ENCODE measurements at places on chromosomes 5 and 9.
A peak's percentile ranks its signal among the peaks of the same experiment; 100 is the strongest.

DNA sequence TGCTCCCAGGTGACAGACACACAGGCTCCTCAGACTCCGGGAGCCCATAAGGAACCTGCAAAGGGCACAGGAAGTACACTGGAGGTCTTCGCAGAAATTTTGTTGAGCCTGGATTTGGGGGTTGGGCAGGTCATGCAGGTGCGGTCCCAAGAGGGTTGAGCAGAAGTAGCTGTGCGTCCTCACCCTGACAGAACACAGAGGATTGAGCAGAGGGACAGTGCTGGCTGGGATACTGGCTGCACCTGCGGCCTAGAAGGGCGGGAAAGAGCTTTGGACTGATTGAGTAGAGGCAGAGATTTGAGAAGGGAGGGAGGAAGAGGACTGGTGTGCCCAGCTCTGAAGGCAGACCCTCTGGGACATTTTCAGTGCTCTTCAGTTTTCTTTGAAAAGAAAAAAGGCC lies 65.4 kb downstream of the PTPDC1 start:
- no peak for DNase-seq

DNA sequence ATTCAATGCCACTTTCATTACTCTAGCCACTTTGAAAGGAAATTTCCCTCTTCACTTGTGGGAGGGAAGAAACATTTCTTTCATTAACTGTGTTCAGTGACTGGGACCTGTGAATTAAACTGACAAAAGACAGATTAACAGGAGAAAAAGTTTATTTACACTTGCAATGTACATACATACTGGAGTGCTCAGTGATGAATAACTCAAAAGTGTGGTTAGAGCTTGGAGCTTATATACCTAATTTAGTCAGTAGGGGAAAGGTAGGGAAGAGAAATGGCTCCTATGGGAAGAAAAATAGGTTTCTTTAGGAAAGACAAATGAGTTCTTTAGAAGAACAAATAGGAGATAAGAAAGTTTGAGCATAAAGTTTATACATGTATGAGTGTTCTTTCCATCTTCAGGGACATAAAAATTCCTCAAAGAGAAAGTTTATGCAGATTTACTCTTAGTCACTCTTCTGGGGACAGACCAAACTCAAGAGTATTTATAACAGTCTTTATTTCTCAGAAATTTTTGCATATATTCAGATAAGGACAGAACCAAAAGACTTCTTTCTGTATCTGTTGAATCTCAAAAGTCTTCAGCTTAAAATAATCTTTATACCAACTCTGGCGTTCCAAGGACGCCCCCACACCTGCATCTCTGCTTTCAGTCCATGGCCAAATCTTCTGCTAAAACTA lies 120.0 kb upstream of the RAI14 start:
- DNase-seq: no peak

DNA sequence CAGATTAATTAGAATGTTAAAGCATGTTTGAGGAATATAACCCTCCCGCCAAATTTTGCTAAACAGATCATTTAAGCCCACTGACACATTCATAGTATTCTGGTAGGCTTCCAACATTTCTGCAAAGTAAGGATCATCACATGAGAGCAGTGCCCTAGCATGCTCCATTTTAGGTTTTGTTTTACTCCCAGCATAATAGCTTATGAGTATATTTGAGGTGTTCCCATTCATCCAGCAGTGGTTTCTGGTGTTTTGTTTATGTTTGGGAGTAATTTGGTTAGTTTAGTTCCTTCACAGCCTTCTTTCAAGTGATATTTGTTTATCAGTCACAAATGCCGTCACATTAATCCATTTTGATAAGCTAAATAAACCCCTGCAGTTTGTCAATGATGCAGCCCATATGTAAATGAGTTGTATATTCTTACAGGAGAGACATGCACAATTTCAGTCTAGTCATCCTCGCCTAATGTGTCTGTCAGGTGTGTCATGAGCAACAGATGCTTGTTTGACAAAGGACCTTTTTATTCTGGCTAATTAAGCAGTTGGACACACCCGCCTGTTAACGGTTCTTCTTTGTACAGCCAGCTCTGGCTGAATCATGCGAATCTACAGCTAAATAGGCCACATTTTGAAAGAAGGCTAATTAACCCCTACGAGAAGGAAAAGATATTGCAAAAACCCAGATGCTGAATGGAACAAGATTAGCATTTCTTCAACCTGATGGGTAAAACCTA lies 124.4 kb downstream of the RFX3 start:
- no peak for DNase-seq

GRCh38 chr9:90555351-90556057 lies 87.1 kb downstream of the DIRAS2 start:
- no peak for DNase-seq

- DNase-seq: no peak
These were observed 27.5 kb downstream of the GADD45G start for GRCh38 chr9:89632192-89632733.

DNA sequence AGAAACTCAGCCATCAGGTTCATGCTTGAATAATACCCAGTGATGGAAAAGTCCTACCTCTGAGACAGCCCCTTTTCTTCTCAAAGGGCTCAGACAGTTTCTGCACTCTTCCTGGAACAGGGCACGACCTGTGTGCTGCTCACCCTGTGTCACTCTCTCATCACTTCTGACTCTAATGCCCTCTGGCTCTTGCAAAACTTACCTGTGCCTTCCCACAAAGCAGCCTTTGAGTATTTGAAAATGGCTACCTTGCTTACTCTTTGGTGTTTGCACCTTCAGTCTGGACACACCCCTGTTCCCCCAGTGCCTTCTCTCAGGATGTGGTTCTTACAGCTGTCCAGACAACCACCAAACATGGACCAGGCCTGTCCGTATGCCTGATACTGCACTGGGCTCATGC lies 171.4 kb downstream of the GRIA1 start:
- no peak for DNase-seq

GRCh38 chr5:109668668-109669422 lies 20.9 kb upstream of the MAN2A1 start:
- DNase-seq: no peak

DNA sequence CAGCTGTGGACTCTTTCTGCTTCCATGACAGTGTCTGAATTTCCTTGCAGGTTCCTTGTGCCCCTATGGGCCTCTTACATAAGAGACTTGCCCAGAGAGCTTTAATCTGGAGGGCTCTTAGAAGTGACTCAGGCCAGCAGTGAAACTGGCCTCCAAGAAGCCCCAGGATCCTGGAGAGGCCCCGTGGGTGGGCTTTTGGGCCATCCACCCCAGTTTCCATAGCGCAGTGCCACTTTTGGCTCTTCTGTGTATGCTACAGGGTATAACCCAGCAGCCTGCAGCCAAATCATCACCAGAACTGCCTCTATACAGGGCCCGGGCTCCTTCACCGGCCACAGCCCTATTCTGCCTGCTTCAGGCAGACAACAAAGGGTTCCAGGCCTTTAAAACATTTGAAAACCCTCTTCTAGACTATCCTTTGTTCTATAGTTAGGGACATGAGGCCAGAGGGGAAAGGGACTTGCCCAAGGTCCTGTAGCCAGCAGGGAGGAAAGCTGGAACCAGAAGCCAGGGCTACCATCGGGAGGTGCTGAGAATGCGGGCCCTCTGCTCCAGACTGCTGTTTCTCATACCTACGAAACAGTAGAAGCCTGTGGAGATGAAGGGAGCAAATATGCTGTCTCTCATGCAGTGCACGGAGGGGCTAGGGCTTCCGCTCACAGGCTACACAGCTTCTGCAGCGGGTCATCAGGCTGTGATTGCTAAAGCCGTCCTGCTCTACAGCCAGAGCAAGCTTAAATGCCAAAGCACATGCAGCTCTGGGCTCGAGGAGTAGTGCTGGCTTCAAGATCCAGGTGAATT lies 18.0 kb downstream of the SH3PXD2B start:
- DNase-seq: no peak

DNA sequence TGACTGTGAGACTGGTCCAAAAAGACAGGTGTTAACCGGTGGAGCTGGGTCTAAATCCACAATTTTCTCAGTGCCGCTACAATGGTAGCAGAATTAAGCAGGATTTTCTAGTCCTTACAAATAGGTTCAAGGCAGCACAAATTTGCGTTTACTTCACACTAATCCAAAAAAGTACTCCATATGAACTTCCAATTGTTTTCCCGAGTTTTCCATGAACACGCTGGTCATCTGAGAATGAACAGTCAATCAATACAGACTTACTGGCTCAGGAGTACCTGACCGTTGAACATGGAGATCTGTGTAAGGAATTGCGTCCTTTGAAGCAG lies 709 bp downstream of the SLC35D2 start:
- DNase-seq: no peak

GRCh38 chr5:157819502-157820115 lies 39.3 kb downstream of the CLINT1 start:
- DNase-seq: no peak

- DNase-seq: peak; percentile 42
These were observed 5.3 kb downstream of the SLC34A1 start for GRCh38 chr5:177389241-177390169.

- no peak for DNase-seq
These were observed 2371.7 kb upstream of the C9orf72 start for GRCh38 chr9:29945012-29945411.

All from CD4-positive, alpha-beta T cell treated with Interferon alpha-2 for 1 hour (primary cell).